ENCODE measurements at places on chromosomes 4 and X. TPM values are rescaled to one million over a fixed set of nuclear protein-coding genes. Genes with fewer than 3 reads are reported as not detected.

The ENPEP gene
- total RNA-seq = 0.67 TPM

The PAGE1 gene
- not detected for total RNA-seq

The NPNT gene
- 3.1 TPM for total RNA-seq

The TMEM192 gene
- 17.4 TPM for total RNA-seq

The SHISA3 gene
- total RNA-seq = not detected

The RELL1 gene
- total RNA-seq = 23.1 TPM

The ATRX gene
- total RNA-seq = 106 TPM

The HSFX2 gene
- not detected for total RNA-seq

The AKAP4 gene
- total RNA-seq = not detected

The DDIT4L gene
- total RNA-seq = 0.14 TPM

The SNX25 gene
- 29.2 TPM for total RNA-seq

The CPEB2 gene
- 47.3 TPM for total RNA-seq

The TRIM75 gene
- not detected for total RNA-seq

The TBC1D8B gene
- 12.1 TPM for total RNA-seq

The CNOT6L gene
- total RNA-seq = 34.0 TPM

The LIMCH1 gene
- total RNA-seq = 3.2 TPM

All from astrocyte (in vitro differentiated cells and primary cell).